ENCODE measurements at places on chromosomes 7 and 10.
A peak's percentile ranks its signal among the peaks of the same experiment; 100 is the strongest.

GRCh38 chr7:147332988-147333387 lies 1216.4 kb downstream of the CNTNAP2 start:
- DNase-seq = no peak

DNA sequence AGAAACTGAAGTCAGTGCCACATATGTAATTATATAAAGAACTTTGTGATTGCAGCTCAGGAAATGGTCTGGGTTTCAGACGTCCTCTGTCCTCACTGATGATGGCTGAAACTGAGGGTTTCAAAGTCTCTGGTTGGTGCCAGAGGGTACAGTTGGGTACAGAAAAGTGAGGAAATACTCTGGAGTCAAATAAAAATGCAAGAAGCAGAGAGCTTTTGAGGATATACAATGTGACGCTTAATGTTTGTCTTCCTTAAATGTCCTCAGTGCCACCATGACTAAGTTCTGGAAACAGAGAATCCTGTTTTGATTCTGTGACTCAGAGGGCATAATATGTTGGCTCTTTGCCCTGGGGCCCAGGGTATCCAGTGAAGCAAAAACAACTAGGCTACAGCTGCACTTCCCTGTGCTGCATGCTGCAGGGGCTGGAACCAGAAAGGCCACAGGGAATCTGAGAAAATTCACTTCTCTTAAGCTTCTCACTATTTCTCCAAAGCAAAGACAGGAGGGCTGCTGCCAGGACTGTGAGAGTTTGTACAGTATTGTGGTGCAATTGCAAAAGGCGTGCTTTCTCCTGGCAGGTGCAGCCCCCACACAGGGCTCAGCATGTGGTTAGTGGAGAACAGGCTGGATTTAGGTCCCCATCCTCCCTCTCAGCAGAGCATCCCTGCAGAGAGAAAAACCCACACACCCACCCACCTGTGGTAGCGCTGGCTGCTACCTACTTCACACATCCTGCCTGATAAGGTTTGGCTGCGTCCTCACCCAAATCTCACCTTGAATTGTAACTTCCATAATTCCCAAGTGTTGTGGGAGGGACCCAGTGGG lies 169.5 kb upstream of the SVIL start:
- peak; percentile 64 for DNase-seq

- DNase-seq = no peak
Measured at GRCh38 chr10:98458809-98459784, 12.4 kb upstream of the HPS1 start.

DNA sequence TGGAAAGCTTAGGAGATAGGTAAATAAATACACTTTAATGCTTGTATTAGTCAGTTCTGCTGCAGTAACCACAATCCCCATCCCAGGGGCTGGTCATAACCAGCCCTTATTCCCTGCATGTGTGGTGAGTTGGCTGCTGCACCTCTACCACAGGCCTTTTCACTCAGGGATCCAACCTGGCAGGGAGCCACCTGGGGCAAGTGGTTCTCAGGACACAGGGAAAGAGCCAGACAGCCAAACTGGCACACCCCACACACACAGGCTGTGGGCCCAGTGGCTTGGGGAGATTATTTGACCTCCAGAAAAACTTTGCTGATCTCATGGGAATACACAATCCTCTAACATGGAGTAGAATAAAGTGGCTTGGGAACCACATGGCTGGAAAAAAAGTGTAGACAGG lies 400.0 kb upstream of the RNF32 start:
- DNase-seq = no peak

GRCh38 chr7:31735991-31736982 lies 49.3 kb downstream of the PPP1R17 start:
- peak; percentile 72 for DNase-seq

DNA sequence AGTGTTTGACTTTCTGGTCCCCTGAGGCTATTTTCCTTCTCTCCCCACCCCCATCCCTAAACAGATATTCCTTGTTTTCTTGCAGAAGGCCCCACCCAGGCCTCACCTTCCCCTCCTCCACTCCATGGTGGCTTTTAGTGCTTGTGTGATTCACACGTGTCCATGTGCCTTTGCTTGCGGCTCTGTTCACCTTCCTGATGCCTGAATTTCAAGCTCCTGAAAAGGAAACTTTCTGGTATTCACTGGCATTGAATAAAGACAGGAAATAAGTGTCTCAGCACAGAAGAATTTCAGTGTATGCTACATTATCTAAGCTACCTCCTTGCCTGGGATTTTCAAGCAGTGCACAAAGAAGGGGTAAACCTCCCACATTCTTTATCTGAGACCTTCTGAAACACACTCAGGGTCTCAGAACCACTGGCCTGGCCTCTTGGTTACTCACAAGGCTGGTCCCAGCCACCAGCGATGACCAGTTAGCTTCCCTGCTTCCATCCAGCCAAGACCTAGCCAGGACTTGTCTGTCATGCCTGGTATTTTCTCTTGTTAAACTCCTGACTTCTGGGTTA lies 17.2 kb upstream of the UBE2H start:
- peak; percentile 30 for DNase-seq

- no peak for DNase-seq
Measured at GRCh38 chr7:140059273-140060242, 3.2 kb downstream of the PARP12 start.

DNA sequence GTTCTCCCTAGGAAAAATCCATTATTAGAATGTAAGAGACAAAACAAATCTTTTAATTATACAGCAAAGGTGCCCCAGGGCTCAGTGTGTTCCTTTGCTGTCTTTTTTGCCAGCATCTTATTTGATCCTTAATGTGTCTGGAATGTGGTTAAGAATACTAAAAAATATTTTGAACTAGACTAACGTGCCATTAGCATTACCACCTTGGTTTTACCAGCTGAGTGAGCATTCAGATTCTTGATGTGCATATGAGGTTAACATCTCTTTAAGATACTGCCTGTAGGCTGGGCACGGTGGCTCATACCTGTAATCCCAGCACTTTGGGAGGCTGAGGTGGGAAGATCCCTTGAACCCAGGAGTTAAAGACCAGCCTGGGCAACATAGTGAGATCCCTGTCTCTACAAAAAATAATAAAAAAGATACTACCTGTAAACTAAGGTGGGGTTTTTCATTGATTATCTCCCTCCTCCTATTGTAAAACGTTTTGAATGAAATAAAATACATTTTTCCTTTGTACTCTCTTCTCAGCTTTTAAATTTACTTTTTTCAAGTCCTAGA lies 96.6 kb downstream of the CCNY start:
- no peak for DNase-seq

GRCh38 chr7:134625550-134625949 lies 21.1 kb upstream of the BPGM start:
- no peak for DNase-seq

Data from right hindlimb (tissue), 1 donor.